ENCODE measurements at places on chromosomes 16 and 17.

GRCh38 chr17:67696347-67696746 lies 21.4 kb upstream of the NOL11 start:
- DNase-seq: no peak

DNA sequence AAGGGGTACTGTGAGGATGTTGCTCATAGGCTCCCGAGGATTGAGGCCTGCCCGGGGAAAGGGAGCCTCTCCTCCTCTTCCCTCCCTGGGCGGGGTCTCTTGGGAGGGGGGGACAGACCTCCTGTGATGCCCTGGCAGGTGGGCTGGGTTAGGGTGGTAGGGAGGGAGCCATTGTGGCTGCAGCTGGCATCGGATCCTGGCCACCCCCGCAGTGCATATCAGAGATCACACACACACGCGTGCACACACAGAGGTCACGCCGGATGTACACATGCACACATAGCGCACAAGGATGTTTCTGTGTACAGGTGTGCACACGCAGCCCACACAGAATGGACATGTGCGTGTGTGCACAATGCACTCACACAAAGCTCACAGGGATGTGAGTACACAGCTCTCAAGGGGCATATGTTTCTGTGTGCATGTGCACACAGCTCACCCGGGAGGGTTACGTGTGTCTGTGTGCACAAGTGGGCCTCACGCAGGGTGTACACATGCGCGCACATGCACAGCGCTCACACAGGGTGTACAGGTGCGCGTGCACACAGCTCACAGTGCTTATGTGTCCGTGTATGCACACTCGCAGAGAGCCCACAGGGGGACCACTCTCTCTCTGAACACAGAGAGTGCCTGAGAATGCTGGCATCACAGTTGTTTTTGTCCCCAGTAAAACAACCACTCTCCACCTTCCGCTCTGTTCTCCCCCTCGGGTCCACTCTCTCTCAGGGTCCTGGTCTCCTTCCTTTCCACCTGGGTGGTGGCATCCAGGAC lies 2.4 kb downstream of the GJD3 start:
- DNase-seq: no peak

DNA sequence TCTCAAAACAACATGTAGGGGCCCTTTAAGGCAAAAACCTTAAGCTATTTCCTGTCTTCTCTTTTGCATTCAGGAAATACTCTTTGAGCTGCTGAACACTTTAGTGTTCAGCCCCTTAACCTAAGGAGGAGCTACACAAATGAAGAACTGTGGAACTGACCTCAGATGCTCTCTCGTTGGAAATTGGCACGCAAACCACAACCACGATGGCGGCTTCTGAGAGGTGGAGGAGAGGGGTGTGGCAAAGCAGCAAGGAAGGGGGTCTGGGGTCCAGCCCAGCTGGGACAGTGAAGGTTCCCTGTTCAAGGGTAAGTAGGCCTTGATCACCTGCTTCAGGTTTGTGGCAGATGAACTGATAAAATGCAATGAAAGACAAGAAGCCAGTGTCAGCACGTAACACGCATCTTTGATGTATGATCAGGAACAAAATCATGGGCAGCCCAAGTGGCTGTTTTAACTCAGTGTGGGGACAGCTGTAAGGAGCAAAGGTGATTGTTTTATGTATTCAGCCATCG lies 291.6 kb upstream of the TNRC6C start:
- DNase-seq: no peak

DNA sequence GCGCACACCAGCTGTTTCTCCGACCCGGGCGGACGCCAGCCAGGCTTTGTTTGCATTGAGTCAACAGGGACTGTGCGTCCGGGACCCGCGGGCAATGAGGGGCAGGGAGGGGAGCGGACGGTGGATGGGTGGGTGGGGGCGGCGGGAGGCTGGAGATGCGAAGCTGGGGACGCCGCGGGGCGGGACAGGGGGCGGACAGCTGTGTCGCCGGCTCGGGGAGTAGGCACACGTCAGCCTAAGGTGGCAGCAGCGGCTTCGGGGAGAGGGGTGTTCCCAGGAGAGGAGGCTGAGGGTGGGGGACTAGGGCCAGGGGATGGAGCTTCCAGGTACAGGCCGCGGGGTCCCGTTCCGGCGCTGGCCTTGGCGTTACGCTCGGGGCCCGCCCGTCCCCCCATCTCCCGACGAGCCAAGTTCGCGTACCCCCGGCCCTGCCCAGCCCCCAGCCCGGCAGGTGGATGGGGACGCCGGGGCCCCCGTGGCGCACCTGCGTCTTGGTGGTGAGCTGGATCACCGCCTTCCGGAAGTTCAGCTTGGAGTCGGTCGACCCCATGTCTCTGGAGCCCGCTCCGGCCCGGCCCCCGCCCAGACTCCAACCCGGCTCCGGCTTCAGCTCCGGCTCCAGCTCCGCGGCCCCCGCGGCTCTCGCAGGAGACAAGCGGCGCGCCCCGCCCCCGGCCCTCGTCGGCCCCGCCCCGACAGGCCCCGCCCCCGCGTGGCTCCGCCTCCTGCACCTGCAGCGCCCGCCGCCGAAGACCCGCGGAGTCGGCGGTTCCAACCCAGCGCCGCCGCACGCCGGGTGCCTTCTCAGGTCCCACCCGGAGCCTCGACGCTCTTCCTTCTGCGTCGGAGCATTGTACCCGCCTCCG lies at the start of gene HID1:
HID1 (minus strand) TSS at position 653 of the 866 bp plus-strand sequence; CDS start at position 550, 103 bp downstream.
- DNase-seq: no peak

- DNase-seq: no peak
Measured at GRCh38 chr17:5762191-5762590, 177.9 kb upstream of the NLRP1 start.

GRCh38 chr17:74987909-74988711 lies 678 bp downstream of the CDR2L start:
- no peak for DNase-seq

DNA sequence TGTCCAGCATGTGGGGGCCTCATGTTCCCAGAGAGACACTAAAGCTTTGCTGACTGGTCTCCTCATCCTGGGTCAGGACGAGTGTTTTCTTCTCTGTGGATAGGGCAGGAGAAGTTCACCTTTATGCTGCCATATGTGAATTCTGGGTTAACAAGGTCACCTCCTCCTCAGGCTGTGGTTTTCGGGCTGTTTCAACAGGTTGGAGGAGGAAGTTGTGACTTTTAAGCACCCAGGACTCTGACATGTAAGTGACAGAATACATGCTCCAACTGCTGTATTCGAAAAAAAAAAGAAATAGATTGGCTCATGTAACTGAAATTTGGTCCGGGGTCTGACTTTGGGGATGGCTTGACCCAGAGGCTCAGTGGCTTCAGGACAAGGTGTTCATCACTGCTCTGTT lies 54.2 kb downstream of the SNX20 start:
- no peak for DNase-seq

DNA sequence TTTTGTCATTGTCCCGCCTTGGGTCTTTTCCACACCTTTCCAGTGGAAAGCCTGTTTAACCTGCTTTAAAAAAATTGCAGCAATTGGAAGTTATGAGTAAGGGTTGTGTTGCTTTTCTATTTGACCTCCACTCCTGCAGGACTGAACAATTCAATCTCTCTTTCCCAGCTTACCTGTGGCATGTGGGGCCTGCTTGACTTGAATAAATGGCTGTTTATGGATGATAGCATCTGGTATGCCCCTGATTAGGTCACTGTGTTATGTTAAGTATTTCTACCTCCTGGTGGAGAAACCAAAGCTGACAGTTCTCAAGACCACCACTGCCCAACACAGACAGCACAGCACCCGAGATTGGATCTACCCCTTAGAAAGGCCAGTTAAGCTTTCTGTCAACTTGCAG lies 64.8 kb upstream of the NOG start:
- no peak for DNase-seq

GRCh38 chr17:76720941-76721340 lies 5.5 kb downstream of the JMJD6 start:
- DNase-seq: no peak

DNA sequence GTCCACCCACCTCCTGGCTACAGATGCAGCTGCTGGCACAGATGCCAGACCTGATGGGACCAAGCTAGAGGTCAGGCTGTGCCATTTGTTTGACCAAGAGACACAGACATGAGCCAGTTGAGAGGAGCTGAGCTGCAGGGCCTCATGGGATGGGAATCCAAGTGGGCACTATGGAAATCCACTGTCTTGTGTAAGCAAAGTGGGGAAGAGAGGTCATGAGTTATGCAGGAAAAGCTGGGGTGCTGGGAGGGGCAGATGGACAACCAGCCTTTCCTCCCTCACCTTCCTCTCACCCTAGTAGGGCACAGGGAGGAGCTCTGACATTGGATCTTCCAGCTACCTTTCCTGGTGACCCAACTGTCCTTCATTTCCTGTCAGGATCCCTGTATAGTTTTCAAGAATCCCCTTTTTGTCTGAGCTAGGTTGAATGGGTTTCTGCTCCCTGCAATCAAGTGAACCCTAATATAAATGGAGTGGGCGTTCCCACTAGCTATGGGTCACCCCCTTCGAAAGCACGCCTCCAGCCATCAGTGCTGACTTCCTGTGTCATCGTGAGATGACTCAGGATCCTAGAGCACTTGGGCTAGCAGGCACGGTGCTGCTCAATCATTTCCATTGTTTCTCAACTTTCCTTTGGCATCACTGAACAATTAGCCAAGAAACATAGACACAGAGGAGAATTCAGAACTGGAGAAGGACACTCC lies 13.6 kb downstream of the ATPAF2 start:
- no peak for DNase-seq

DNA sequence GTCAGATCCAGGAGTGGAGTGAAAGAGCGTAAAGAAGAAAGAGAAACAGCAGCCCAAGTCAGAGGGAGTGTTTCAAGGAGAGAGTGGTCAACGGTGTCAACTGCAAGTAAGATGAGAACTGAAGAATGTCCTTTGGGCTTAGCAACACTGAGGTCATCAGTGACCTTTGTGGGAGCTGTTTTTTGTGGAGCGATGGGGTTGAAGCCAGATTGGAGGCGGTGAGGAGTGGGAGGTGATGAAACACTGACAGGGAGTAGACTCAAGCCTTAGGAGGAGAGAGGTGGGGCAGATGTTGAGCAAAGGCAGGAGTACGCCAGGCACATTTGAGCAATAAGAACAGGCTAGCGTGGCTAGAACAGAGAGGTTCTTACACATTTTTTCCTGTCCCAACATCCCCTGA lies 103.7 kb upstream of the GNAO1 start:
- no peak for DNase-seq

DNA sequence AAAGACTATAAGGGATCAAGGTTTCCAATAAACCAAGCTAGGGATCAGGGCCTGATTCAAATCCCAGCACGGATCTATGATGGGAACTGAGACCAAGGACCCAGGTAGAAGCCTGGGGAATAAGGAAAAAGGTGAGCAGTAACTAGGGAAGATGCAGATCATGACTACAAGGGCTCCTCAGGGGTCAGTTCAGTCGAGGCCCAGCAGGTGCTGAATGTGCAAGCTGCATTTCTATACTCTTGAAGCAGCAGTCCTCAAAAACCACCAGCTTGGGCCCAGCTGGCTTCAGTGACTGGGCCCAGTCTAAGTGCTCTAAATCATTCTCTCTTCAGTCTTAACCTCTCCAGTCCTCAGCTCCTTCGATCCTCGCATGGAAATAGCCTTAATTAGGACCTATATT lies 228.8 kb upstream of the AXIN2 start:
- no peak for DNase-seq

GRCh38 chr16:566475-567372 lies at the start of gene NHLRC4:
NHLRC4 (plus strand) TSS chr16:567005; CDS start chr16:568048, 1,043 bp downstream.
- no peak for DNase-seq

GRCh38 chr17:76690596-76691280 lies 20.0 kb downstream of the MXRA7 start:
- no peak for DNase-seq

DNA sequence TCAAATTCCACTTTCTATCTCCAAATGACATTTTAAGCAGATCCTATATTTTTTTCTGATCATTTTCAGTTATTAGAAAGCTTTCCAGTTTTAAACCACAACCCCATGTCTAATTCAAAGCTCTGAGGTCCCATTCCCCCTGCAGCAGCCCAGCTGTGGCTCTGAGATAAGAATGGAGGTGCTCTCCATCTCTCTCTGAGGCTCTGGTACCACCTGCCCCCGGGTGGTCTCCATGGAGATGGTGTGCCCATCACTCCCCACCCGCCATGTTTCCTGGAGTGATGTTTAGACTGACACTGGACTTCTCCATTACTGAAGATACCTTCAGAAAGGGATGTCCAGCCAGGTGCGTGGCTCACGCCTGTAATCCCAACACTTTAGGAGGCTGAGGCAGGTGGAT lies 68.1 kb upstream of the SEC14L1 start:
- DNase-seq: no peak

- DNase-seq: no peak
Measured at GRCh38 chr17:40063901-40064531, 1.3 kb downstream of the THRA start.

DNA sequence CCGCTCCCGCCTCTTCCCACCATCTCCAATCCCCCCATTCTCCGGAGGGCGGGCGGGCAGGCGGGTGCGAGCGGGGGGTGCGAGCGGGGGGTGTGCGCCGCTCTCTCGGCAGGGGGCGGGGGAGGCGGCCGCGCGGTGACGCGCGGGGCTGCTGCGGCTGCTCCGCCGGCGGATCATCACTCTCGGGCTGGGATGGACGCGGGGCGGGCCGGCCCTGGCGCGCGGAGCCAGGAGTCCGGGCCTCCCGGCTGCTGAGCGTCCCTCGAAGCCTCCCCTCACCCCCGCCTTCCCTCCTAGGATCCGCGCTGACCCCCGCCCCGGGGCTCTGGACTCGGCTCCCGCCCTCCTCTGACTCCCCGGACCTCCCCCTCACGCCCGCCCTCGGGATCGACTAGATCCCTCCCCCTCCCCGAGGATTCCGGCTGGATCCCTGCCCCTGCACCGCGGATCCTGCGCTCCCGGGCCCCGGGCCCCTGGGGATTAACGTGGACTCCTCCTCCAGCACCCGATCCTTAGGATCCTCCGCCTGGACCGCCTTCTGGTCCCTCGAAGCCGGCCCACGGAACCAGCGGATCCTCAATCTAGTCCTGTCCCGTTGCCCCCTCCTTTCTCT lies 946 bp upstream of the TMEM256 start:
- DNase-seq: no peak

- DNase-seq: no peak
Measured at GRCh38 chr17:72614871-72615626, 477.4 kb downstream of the SLC39A11 start.

Measured in SIG-M5 (cell line).